ENCODE measurements at places on chromosomes 2 and 18.
A peak's percentile ranks its signal among the peaks of the same experiment; 100 is the strongest.

DNA sequence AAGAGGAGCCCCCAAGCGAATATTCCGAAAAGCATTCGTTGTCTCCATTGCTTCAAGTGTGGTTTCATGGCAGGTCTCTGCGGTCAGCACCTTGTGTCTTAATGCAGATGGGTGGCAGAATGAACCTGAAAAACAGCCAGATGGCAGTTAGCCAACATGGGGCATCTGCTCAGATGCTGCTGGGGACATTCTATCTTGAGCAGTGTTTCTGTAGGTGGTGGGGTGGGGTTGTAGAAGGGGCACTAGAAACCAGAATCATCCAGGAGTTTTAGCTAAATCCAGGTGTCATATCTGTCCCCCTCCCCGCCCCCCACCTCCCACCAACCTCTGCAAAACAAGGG, 42.1 kb downstream of the ST6GAL2 start:
- DNase-seq: no peak

- DNase-seq: no peak
These were observed 112.2 kb downstream of the ZFP36L2 start for GRCh38 chr2:43114210-43114609.

GRCh38 chr18:28095041-28095440, 81.9 kb downstream of the CDH2 start:
- DNase-seq: peak; percentile 64

GRCh38 chr2:27493948-27494283, 1.1 kb downstream of the FNDC4 start:
- DNase-seq: no peak

- no peak for DNase-seq
These were observed 61.0 kb downstream of the CACNB4 start for GRCh38 chr2:152037743-152038435.

DNA sequence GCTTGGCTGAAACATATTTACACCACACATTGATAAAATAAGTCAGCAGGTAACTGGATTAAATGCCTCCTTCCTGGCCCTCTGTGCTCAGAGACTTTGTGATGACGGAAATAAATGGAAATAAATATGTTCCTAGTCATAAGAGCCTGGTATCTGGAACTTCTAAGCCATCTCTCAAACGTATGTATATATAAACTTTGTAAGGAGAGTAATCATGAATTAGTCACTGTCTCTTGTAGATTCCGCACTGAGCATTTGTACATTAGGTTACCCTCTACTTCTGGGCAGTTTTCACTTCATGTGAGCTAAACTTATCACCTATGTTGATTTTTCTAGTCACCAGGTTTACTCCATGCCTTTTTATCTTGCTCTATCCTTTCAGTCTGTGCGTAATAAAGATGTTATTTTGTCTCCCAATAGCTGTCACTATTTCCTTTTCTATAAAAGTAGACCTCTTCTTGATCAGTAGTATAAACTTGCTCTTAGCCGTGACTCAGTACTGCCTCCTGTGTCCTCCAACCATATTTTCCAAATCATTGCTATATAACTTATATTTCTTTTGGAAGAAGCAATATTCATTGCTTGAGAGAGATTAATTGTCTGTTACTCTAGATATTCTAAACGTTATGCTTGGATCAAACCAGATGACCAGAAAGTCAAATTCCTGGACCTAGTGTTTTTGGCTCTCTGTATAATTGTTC, 53.2 kb downstream of the FEZ2 start:
- DNase-seq: no peak

GRCh38 chr2:212021947-212022346, 516.7 kb downstream of the ERBB4 start:
- no peak for DNase-seq

GRCh38 chr18:58345875-58346274, 283.0 kb downstream of the ALPK2 start:
- DNase-seq: no peak

GRCh38 chr2:208415255-208415654, 8.7 kb downstream of the PTH2R start:
- DNase-seq: no peak

Measured in HAP-1 (cell line).